ENCODE measurements at places on chromosomes 7 and 10.

DNA sequence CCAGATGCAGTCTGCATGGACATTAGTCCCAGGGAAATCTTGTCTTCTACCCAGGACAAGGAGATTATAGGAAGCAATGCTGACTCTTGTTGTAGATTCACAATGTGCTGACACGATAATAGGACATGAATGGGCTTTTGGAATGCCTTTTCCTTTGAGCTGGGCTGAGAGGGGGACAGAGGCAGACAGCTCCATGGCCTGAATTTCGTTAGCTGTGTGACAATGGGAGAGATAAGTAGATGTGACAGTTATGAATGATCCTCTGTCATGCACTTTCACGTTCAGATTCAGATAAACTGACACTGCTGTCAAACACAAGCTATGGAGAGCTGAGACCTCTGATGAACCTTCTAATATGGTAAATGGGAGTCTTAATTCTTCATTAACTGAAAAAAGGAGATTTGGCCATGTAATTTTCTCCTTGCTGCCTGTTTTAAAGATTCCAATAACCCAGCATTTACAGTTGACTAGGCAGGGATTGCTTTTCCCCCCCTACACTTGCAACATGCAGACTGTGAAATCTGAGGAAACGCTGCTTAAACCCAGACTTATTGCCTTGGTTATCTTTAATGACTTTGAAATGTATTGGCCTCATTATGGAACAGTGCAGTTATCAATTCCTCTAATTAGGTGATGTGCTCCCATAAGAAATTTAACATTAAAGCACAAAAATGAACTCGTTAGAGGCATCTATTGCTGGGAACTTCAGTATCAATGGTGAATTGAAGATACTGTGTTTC, 669.3 kb downstream of the AUTS2 start:
- DNase-seq = no peak

DNA sequence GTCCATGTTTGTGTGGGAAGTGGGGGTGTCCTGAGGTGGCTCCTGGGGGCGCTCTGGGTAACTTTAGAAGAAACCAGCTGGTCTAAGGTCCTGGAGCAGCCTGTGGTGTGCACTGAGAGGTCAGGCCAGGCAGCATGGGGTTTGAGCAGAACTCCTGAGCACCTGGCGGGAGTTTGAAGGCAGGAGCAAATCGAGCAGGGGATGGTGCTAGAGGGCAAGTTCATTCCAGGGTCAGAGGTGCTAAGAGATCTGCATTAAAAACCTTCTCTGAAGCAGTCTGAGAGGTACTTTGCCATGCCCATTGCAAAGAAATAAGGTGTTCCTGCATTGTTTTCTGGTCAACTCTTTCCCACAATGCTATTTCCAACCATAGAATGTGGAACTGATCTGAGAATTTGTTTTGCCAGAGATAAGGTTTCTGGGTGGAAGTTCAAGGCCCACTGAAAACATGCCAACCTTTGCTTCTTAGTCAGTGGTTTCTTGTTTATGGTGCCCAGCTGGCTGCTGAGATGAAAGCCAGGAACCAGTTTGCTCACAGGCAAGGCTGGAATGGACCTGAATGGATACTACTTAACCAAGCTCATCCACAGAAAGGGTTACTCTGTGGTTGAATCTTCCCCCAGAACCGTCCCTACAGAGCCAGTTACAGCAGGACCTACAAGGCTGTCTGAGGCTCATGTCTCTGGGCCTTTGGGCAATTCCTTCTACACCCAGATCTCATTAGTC, 136.3 kb upstream of the TMEM72 start:
- no peak for DNase-seq

- no peak for DNase-seq
Measured at GRCh38 chr10:8214587-8214986, 160.1 kb downstream of the GATA3 start.

DNA sequence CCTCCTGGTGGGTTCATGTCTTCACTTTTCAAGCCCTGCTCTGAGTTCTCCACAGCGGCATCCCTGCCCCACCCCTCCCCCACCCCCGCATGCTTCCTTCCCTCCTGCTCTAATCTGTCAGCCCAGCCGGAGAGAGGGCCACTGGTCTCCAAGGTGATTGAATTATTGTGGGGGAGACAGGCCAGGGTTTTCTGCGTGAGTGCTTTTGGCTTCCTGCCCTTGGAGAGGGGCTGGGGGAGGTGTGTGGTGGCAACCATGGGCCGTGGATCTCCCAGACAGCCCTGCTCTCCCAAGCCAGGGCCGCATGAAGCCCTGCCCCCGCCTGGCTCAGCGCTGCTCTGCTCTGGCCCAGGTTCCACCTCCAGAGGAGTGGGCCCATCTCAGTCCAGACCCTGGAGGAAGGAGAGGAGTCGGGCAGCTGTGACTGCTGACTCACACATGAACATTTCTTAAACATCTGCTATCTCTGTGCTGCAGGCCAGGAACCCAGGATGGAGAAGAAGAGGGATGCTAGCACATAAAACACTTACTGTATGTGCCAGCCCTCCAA, 109.9 kb downstream of the ZMIZ1 start:
- DNase-seq = no peak

DNA sequence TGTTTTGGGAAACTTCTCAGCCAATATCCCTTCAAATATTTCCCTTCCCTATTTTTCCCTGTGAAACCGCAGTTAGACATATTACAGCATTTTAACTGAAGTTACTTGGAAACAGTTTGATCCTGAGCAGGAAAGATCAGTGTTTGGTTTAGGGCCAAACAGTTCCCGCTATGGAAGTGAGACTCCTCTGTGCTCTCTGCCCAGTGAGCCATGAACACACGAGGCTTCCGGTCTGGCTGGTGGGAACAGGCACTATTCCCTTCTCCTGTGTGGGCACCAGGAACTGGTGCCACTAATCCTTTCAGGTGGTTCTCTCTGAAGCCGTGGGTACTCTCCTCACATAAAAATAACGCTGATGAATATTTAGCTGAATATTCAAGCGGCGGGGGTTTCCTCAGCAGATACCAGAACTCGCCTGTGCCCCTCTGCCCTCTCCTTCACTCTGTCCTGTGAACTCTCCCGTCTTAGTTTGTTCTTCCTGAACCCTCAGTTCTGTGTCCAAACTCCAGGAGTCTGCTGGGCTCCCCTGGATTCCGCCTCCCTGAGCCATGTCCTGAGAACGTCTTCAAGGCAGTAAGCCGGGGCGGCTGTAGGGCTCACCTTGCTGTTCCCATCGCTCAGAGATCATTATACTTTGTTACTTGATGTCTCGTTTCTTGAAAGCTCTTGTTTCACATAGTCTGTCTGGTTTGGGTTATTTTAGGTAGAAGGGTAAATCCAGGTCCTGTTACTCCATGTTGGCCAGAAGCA, 25.7 kb downstream of the FOXL3 start:
- no peak for DNase-seq

DNA sequence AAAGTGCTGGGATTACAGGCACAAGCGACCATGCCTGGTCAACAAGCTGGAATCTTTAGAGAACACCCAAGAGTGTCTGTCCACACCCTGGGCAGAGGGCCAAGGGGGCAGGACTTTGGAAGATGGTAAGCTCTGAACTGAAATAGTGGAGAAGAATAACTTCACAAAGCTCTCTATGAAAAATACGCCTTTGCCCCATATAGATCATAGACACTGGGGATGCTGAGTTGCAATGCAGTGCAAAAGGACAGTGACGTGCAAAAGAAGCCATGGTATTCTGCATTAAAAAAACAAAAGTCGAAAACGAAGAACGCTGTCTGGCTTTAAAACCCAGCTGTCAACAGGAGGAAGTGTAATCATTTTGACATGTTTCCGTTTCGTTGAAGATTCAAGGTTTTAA, 353.6 kb downstream of the CALN1 start:
- DNase-seq = no peak

- DNase-seq = no peak
Measured at GRCh38 chr7:1741751-1742554, 71.9 kb downstream of the ELFN1 start.
